ENCODE measurements at places on chromosomes 11 and 22.
A peak's percentile ranks its signal among the peaks of the same experiment; 100 is the strongest.

GRCh38 chr11:68870470-68870869 lies 28.8 kb upstream of the CPT1A start:
- no peak for DNase-seq

GRCh38 chr22:35451592-35451991 lies 51.7 kb downstream of the MCM5 start:
- DNase-seq: no peak

- no peak for DNase-seq
Measured at GRCh38 chr11:121572571-121573059, 119.8 kb upstream of the SORL1-AS1 start.

DNA sequence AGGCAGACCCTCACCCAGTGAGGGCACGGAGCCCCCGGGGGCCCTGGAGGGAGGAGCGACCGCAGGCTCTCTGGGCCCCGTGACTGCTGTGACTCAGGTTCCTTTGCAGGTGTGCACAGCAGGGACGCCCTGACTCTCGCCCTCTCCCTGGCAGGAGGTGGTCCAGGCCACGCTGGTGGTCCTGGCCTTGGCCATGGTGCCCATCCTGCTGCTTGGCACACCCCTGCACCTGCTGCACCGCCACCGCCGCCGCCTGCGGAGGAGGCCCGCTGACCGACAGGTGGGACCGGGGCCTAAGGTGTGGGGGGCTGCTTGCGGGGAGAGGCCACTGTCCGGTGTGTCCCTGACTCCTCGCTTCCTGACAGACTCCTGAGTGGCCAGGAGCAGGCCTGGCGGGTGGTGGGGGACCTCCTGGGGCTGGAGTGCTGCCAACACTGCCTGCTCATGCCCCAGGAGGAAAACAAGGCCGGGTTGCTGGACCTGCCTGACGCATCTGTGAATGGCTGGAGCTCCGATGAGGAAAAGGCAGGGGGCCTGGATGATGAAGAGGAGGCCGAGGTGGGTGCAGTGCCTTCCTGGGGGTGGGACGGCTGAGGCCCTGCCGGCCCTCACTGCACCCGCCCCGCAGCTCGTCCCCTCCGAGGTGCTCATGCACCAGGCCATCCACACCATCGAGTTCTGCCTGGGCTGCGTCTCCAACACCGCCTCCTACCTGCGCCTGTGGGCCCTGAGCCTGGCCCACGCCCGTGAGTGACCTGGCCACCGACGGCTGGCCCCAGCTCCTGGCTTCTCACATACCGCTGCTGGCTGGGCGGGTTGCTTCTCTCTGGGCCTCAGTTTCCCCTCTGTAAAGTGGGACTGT lies 10.9 kb downstream of the TCIRG1 start:
- DNase-seq: no peak

GRCh38 chr22:29733362-29734201 lies 13.8 kb downstream of the CABP7 start:
- DNase-seq: no peak

GRCh38 chr11:79663017-79663416 lies 222.2 kb upstream of the TENM4 start:
- DNase-seq: no peak

DNA sequence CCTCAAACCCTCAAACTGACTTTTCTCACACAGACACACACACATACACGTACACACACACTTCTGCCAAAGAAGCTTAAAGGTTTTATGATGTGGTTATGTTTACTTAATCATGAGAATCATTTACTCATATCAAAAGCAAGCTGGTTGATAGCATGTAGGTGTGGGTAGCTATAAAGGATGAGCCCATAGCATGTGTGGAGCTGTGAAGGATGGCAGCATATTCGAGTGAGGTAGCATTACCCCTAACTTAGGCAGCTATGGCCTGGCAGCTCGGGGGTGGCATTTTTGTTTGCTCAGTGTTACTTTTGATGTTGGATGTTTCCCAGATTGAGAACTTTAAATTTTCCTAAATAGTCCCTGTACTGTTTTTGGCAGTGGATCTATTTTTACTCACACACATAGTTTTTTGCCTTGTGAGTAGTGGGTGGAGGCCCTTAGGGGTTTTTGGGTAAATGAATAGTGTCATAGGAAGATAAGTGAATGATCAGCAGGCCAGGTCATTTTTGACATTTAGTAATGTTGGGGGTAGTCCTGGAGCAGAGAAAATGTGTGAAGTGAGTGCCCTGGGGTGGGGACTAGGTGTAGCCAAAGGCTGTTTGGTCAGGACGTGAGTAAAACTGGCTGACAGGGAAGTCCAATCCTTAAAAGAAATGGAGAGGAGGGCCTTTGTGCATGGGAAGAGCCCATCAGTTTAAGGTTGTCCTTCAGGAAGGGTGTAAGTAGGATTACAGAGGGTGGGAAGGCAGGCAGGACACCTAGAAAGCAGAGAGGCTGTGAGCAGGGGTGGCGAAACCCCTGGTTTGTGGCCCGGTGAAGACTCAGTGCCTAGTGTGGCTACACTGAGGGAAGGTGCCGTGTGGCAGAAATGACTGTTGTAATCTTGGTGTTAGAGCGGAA lies 7.1 kb downstream of the YWHAH start:
- DNase-seq: peak; percentile 29

DNA sequence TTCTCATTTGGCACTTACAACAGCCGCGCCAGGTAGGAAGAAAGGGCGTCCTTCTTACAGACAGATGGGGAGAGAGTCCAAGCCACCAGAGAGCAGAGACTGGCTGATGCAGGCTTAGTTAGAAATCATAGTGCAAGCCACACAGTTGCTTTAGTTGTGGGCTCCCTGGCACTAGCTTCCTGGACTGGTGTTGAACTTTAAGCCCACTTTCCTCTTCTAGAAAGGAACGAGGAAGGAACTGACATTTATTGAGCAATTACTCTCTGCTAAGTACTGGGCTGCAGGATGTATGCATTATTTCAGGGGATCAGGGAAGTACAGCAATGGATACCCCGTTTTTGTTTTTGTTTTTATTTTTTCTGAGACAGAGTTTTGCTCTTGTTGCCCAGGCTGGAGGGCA lies 3.0 kb downstream of the BACE1 start:
- DNase-seq: no peak

GRCh38 chr11:61776561-61777075 lies 15.8 kb downstream of the TMEM258 start:
- DNase-seq: peak; percentile 65

DNA sequence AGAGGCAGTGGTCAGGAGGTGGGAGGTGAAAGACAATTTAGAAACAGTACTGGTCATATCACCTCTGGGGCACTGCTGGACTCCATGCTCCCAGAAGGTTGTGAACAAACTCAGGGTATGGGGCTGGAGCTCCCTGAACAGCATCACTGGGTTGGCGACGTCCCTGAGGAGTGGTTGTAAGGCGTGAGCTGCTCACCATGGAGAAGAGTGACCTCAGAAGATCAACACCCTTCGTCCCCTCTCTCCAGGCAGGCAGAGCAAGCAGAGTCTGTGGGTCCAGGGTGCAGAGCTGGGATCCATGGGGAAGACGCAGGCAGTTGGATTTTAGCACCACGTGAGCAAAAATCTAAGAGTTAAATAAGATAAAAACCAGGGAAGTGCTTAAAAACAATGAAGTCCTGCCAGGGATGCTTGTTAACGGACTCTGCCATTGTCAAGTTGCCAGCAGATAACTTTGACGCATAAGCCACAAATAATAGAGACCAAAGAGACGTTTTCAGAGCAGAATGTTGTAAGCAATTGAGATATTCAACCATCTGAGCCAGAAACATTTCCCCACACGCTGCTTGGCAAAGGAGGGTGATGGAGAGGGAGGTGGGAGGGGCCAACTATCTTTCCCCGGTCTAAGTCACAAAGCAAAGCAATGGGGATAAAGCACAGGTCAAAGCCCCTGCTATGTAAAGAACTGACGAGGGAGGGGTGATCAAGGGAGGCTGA lies 13.6 kb downstream of the PNPLA5 start:
- DNase-seq: no peak

GRCh38 chr11:72314600-72315392 lies 70.8 kb upstream of the PHOX2A start:
- DNase-seq: no peak

DNA sequence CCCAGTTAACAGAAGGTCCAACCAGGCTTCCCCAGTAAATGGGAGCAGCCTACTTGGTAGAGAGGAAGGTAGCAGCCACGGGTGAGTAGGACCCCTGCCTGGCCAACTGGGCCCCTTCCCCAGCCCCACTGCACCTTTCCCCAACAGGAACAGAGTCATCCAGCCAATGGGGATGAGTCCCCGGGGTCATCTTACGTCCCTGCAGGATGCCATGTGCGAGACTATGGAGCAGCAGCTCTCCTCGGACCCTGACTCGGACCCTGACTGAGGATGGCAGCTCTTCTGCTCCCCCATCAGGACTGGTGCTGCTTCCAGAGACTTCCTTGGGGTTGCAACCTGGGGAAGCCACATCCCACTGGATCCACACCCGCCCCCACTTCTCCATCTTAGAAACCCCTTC lies 6.6 kb downstream of the RIC8A start:
- no peak for DNase-seq

DNA sequence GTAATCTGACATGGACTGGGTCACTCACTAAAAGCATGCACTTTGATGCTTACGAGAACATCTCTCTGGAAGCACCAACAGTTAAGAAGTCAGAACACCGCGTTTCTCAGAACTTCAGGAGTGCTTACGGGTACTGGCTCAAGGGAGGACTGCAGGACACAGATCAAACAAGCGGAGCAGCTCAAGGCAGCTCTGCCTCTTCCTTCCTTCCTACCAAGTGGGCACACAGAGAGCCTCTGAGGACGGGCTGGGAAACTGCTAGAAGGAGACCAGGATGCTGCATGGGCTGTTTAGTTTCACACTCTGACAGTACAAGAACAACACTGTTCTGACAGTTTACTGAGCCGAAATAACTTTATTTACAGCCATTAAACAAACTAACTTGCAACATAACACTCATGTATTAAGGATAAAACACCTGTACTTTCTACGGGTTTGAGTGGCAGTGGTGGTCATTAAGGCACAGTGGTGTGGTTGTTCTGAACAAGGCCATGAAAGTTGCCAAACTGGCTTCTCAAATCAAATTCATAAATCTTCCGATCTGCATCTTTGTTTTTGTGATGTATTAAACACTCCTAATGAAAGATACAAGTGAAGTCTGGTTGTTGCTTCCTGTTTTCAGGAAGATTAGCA lies 37.5 kb downstream of the ARFGAP3 start:
- no peak for DNase-seq

GRCh38 chr11:11845071-11845470 lies 3.3 kb downstream of the USP47 start:
- DNase-seq: no peak

DNA sequence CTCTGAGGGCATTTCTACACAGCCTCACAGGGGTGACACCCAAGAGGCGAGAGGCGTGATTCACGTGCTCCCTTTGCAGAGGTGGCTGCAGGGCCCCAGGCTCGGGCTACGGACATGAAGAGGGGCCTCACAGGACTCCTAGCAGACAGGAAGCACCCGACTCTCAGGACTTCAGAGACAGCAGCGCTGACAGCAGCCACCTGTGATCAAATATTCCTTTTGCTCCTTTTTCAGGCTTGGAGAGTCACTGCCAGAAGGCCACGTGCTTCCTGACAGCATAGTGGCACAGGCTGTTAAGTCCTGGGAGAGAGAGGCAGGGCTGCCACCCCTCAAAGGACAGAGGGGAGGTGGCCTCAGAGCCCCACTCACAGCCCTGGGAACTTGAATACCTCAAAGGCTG lies 348.9 kb downstream of the CADM1 start:
- no peak for DNase-seq

DNA sequence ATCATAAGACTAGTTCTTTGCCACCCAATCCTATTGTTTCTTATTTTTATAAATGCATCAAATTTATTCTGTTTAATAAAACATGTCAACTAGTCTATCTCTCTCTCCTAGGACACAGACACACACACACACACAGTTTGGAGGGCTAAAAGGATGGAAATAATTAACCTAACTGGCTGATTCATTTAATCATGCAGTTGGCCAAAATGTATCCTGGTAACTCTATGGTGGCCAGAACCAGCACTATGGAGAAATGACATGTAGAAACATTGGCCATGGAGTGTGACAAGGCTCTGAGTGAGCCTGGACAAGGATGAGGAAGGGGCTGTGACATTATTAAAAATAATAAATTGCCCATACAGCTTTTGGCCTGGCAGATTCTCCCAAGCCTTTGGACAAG lies 64.1 kb downstream of the CLPB start:
- no peak for DNase-seq

DNA sequence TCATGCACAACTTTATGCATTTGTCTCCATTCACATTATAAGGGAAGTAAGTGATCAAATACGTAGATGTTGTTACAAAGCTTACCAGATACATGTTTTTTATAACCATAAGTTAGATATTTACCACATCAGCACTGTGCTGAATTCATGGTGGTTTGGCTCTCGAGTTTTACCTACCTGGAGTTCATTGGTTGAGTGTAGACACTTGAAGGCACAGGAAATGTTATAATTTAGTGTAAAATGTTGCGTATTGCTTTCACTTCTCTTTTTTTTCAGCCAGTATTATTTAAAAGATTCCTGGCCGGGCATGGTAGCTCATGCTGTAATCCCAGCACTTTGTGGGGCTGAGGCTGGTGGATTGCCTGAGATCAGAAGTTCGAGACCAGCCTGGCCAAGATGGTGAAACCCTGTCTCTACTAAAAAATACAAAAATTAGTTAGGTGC lies 53.1 kb upstream of the GRK2 start:
- no peak for DNase-seq

GRCh38 chr11:26227301-26227746 lies 104.6 kb upstream of the ANO3 start:
- DNase-seq: no peak

GRCh38 chr22:42893371-42894150 lies 36.5 kb upstream of the ARFGAP3 start:
- DNase-seq: no peak

DNA sequence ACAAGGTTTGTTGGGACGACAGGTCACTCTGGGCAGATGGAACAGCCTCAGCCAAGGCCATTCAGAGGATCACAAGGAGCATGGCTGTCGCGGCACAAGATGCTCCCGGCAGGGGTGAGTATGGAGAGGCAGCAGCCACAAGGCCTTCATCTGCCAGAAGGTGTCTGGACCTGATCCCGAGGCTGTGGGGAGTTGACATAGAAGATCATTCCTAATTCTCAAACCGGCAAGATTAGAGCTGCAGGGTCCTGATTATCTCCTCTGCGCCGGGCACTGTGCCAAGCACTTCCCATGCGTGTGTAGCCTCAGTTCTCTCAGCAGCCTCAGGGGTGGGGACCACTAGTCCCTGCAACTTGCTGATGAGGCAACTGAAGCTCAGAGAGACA lies 32.3 kb upstream of the RFPL3 start:
- no peak for DNase-seq

GRCh38 chr11:33825854-33826560 lies 51.7 kb upstream of the FBXO3 start:
- no peak for DNase-seq

GRCh38 chr11:71255323-71255722 lies 2.9 kb upstream of the SHANK2 start:
- no peak for DNase-seq

- no peak for DNase-seq
Measured at GRCh38 chr11:36048496-36049247, 104.8 kb downstream of the LDLRAD3 start.

- DNase-seq: no peak
Measured at GRCh38 chr11:126647735-126648134, 292.2 kb downstream of the ST3GAL4 start.
